ENCODE measurements at places on chromosomes 16 and 17.

DNA sequence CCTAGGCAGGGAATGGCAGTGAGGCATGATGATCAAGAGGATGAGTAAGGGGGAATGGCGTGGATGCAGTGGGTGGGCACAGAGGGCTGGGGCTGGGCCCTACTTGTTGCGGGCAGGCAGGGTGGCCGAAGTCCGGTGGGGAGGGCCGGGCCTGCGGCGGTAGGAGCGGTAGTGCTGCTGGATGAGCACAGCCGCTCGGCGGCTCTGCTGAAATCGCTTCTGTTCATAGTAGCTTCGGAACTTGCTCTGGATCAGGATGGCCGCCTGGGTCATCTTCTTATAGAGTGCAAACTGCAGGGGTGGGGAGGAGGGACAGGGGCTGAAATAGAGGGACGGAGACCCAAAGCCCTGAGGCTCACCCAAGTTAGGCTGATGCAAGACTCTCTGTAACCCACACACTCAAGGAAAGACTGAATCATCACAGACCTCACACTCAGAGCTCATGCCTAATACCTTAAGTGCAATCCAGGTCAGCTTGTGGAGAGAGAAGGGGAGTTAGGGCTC, 1.5 kb upstream of the SPAG7 start:
- no peak for DNase-seq

GRCh38 chr16:54288030-54288834, 1.6 kb upstream of the IRX3 start:
- DNase-seq: no peak

DNA sequence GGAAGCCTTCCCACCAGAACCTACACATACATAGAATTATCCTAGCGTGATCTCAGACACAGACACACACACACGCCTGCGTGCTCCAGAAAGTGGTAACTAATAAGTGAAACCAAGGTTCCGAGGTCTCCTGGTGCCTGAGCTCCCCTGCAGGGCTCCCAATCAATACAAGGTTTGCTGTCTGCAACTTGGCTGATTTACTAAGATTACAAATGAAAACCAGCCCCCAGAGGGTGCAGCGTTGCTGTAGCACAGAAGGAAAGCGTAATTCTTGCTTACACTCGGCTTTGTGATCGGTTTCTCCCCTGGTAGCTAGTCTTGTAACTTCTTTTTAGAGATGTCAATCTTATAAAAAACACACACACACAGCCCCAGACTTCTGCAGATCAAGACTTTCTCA, 334.1 kb upstream of the XYLT1 start:
- no peak for DNase-seq

- DNase-seq: no peak
These were observed 1217.8 kb downstream of the CDH8 start for GRCh38 chr16:60818465-60818864.

DNA sequence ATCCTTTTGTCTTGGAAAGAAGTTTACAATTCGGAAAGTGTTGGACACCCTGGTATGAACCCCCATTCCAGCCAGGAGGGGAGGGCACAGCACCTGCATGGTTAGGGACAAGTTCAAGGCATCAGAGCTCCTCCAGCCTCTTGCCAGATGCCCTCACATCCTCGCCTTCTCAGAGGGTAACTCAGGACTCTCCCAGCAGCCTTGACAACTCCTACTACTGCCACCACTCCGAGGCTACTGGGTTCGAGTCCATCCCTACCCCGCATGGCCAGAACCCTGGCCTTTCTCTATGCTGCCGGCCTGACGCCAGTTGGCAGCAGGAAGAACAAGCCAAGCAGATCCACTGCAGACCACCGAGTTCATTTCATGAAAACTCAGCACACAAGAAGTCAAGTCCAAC, 34.1 kb downstream of the AXIN2 start:
- no peak for DNase-seq

- DNase-seq: no peak
These were observed 79.8 kb downstream of the ZNF778 start for GRCh38 chr16:89297156-89297874.

- DNase-seq: no peak
These were observed 18.3 kb downstream of the UBFD1 start for GRCh38 chr16:23575834-23576233.

DNA sequence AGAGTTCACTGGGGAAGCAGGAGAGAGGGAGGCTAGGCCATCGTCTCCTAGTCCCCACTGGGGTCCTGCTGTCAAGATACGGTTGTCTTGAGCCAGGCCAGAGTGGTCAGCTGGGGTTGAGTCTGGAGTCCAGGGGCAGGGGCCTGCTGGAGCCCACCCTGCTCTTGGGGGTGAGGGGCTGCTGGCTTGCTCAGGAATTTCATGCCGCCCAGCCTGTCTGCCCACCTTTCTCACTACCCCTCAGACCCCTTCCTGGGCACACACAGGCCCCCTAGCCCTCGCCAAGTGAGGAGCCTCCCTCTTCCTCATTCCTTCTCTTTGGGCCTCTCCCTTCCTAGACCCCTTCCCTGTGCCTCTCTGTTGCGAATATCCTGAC, 1.3 kb downstream of the TRAF7 start:
- DNase-seq: no peak

GRCh38 chr16:67236563-67237395, 9.8 kb downstream of the TMEM208 start:
- DNase-seq: no peak

DNA sequence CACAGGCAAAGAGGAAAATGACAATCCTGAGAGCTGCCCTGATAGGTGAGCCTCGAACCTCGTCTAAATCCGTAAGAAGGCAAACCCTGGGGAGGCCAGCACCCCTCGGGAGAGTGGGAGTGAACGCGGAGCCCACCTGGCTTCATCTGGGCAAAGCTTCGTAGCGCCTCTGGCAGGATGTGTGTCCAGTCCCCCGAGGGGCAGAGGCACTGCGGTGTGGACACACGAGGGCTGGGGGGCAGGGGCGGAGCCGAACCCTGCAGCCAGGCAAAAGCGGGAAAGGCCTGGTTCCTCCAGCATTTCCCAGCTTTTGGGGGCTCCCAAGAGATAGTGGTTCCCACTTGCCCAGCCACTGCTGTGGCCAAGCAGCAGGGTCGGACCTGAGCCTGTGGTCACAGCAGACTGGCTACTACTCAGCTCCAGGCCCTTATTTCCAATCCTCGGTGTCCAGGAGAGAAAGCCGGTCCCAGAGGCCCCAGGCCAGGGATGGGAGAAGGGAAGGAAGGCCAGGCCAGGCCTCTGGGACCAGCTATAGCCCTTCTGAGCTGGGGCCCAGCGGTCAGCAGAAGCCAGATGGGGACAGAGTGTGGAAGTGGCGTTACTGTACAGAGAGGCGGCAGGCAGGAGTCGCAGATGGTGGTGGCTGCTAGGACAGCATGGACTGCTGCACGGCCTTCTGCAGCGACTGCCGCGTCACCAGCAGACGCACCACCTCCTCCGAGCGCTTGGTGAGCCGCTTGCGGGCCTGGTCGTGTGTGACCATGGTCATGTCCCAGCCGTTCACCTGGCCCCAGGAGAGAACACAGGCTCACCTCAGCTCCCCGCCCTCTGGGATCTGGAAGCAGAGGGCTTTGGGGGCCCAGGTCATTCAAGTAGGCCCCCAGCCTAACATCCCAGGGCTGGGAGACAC, 5.0 kb downstream of the TAX1BP3 start:
- no peak for DNase-seq

DNA sequence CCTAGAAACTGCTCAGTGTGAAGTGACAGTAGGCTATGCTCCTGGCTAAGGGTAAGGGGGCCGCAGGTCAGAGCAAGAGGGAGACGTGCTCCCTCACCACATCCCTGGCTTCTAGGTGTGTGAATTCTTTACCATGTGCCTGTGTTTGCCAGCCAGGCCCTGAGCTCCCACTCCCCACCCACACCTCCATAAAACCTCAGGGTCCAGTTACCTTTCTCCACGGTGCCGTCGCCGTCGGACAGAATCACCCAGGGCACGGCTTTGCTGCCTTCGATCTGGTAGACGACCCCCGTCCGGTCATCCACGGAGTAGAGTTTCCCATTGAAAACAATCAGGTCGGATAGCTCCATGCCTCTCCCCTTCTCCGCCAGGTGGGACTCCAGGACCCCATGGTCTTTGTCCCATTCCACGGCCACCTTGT, 12.8 kb downstream of the CANT1 start:
- no peak for DNase-seq

- DNase-seq: no peak
These were observed 44.6 kb downstream of the MARVELD3 start for GRCh38 chr16:71670537-71670936.

DNA sequence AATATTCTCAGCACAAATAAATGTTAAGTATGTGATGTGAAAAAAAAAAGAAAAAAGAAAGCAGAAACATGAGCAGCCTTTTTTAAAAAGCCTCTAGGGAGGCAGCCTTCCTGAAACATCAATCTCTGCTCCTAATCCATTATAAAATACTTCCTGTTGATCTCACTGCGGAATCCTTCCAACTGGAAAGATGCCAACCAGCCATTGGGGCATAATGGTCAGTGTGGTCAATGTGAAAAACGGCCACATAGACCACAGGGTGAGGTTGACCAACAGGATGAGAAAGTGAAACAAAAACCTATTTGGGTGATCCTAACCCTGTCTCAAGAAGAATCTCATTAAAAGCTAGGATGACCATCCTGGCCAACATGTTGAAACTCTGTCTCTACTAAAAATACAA, 26.1 kb upstream of the ABCA8 start:
- no peak for DNase-seq

- peak; percentile 14 for DNase-seq
These were observed 9.4 kb upstream of the TOM1L1 start for GRCh38 chr17:54891176-54891821.

- no peak for DNase-seq
These were observed 391.9 kb upstream of the TNRC6C start for GRCh38 chr17:77566566-77567138.

DNA sequence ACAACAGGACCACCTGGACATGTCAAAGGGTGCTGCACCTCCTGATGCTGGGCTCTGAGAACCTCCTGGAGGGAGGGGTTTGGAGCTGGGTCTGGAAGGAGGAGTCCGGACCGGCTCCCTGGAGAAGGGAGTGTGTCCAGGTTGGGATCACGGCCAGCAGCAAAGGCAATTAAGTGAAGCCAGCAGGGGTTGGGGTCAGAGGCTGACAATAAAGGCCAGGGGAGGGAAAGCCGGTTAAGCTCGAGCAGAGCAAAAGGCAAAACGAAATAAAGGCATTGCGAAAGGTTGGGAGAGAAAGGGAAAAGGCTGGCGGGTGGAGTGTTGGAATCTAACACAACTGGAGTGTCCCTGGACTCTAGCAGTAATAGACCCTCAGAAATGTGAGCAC, 992 bp upstream of the CACNG4 start:
- DNase-seq: no peak

DNA sequence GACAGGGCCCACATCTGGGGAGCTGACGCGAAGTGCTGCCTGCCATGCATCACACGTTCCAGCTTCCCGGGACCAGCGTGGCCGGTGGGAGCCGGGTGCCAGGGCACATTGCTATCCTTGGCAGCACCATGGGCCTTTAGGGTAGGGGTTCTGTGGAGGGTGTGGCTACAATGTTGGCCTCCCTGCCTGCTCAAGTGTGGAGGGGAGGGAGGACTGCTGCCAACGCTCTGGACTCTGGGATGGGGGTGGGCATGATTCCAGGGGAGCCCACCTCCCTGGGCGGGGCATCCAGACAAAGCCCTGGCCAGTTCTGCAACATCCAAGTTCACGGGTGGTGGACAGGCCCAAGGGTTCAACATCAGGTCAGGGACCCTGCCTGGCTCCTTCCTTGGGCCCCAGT, 13.9 kb downstream of the GRB7 start:
- DNase-seq: no peak

GRCh38 chr17:50783193-50783660, 15.9 kb upstream of the ANKRD40CL start:
- DNase-seq: peak; percentile 47

DNA sequence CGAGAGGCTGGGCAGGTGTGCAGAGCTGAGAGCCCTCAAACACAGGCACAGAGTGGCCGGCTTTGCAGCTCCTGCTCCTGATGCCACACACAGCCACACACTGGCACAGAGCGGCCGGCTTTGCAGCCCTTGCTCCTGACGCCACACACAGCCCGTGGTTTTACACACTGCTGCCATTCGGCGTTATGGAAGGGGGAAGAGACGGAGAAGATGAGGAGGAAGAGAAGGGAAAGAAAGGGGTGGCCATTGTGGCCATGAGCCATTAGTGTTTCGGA, 26.8 kb downstream of the WSCD1 start:
- DNase-seq: no peak

DNA sequence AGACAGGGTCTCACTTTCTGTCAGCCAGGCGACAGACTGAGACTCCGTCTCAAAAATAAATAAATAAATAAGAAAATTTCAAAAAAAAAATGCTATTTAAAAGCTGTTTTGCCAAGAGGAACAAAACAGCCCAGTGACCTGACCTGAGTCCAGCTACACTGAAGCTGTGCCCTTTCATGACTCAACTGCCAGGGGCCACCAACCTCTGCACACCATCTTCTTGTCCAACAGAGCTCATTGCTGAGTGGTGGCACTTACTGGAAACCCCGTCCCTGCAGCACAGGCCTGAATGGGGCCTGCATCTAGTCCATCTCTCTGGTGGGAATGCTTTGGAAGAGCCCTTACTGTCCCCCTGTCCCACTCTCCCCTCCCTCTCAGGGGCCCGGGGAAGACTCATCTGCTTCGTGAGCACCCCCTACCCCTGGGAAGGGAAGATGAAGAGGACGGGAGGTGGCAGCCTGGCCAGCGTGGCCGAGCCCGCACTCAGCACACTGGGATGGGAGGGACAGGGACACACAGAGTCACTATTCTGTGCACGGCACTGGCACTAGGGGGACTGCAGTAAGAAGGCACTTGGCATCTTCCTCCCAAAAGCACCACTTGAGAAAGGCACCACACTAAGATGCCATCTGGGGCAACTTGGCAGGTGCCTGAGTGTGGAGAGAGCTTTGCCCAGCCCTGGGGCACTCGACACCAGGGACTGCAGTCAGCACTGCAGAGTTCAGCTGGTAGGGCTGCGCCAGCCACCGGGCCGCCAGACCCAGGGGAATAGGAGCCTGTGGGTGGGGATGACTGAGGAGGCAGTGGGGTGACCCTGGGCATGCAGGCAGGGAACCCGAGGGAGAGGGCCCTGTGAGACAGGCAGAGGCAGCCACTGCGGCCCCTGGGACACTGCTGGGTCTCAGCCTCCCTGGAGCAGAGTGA, 13.5 kb downstream of the FBXO31 start:
- DNase-seq: no peak

Measured in NCI-H1048 (cell line).